ENCODE measurements at places on chromosomes 7 and 10. TPM values are rescaled to one million over a fixed set of nuclear protein-coding genes. Genes with fewer than 3 reads are reported as not detected.

DNA sequence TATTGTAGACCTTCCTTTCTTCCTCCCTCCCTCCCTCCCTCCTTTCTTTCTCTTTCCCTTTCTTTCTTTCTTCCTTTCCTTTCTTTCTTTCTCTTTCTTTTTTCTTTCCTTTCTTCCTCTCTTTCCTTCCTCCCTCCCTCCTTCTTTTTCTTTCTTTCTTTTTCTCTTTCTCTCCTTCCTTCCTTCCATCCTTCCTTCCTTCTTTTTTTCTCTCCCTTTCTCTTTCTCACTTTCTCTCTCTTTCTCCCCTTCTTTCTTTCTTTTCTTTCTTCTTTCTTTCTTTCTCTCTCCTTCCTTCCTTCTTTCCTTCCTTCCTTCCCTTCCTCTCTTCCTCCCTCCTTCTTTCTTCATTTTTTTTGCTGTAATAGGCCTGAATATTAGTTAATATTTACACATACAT lies 638.0 kb downstream of the SORCS3 start:
- DNase-seq = no peak

DNA sequence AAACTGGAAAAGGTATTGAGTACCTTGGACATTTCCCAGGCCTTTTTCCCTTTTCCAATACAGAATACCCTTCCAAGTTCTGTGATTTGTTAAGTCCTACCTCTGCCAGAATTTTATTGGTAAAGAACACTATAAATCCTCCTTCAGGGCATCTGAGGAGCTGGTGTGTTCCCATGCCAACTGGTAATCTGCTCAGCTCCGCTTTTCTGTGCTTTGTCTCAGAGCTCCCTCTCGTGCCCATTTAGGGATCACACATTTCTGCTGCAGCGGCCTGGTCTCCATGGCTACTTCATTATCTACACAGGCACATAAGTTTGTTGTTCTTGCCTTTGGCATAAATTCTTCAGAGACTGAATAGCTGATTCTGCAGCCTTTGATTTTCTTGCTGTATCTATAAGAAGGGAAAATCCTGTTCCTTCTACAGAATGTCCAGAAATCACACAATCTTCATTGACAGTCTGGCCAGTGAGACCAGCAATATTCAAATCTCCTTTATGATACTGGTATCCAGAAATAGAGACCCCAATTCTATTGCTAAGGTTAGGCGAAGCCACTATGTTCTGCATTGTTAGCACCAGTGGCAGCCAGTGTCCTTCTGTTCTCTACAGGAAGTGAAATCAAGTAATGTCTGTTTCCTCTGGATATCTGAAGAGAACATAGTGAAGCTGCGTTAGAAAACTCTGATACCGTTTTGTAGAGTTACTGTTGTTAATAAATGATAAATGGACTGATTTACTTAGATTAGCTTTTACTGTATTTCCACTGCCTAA lies 51.9 kb downstream of the DENND11 start:
- DNase-seq = no peak

GRCh38 chr10:69232736-69233480 lies 12.8 kb downstream of the HKDC1 start:
- no peak for DNase-seq

GRCh38 chr10:84256510-84257342 lies 11.9 kb downstream of the RGR start:
- no peak for DNase-seq

TFEC gene
- total RNA-seq = 4.5 TPM
